Activated naive CD8-positive, alpha-beta T cell treated with anti-CD3 and anti-CD28 coated beads, Interleukin-2, amount 50 U/mL, for 16 hours (primary cell): ENCODE measurements at places on chromosomes 4 and X.

DNA sequence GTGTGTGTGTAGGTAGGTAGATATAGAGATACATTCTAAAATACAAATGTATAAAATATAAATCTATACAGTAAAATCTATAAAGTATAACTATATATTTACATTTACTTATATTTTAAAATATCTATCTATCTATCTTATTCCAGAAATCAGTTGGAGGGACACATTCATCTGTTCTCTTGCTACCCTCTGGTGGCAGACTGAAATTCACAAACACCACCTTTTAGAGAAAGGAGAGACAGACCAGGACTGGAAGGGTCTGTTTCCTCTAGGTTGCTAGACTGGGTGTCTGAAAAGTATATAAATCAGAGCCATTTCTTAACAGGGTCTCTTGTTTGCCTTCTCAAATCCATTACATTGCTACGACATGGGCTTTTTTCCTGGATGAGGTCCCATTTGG is 343.0 kb downstream of the OPHN1 start:
- DNase-seq = no peak

GRCh38 chr4:60682901-60683300 is 517.2 kb upstream of the ADGRL3 start:
- DNase-seq = no peak

- DNase-seq = no peak
These were observed 268.8 kb upstream of the RASGEF1B start for GRCh38 chr4:81740487-81740886.

DNA sequence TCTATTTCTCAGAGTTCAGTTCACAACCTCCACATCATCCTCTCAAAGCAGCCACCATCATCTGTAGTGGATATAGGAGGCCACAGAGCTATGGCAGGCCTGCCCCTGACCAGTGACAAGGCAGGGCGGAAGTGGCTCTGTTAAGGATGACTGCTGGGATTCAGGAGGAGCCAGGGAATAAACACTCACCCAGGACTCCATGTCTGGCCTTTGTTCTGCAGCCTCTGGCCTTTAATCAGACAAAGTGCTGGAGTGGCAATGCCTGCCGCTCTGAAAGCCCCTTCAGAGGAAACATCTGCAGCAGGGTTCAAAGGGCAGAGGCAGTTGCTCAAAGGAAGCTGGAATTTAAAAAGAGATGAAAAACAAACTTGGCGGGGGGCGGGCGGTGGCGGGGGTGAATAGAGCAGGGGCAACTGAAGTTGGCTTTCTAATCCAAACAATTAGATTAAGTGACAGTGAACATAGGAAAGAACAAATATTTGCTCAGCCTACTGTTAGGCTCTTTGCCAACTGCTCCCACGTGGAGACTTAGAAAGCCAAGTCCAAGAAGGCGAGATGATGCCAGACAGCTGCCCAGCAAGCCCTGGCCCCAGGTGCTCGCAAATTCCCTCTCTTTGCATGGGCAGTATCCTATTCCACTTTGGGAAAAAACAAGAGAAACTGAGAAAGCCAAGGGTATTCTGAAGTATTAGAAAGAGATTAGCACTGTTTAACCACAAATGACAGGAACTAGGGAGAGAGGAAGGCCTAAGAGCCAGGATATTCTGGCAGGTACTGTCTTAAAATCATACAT is 5.5 kb downstream of the MPP1 start:
- DNase-seq = no peak

DNA sequence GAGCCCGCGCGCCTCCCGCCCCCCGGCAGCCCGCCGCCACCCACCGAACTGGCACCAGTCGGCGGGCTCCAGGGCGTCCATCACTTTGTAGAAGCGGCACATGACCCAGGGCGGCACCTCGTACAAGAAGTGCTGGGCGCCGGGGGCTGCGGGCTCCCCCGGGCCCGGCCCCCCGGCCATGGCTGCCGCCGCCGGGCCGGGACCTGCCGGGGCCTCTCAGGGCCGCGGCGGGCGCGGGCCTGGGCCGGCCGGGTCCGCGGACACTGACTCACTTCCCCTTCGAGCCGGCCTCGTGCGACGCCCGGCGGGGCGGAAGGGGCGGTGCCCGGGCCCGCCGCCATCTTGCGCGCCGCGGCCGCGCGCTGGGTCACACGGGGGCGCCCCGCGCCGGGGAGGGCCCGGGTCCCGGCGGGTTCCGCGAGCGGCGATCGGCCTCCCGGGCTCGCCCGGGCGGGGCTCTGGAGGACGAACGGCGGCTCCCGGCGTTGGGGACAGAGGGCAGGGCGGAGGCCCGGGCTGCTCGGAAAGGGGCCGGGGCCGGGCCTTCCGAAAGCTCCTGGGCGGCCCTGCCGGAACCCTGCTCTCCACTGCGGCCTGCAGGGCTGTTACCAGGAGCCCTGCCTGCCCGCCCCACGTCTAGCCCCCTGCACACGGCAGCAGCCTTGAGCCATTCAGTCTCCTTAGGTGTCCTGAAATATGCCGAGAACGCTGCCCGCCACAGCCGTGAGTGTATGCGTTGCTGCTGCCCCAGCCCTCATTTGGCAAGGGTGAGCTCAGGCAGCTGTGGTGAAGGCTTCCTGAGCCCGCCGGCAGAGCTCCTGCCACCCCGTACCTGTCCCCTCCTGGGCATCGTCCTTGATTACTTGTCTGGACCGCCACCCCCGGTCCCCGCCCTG is at the start of gene IRAK1:
Gene IRAK1, minus strand, starts transcription at position 270 of the 896 bp plus-strand sequence. Its CDS starts 90 bp downstream, at position 180.
- no peak for DNase-seq

DNA sequence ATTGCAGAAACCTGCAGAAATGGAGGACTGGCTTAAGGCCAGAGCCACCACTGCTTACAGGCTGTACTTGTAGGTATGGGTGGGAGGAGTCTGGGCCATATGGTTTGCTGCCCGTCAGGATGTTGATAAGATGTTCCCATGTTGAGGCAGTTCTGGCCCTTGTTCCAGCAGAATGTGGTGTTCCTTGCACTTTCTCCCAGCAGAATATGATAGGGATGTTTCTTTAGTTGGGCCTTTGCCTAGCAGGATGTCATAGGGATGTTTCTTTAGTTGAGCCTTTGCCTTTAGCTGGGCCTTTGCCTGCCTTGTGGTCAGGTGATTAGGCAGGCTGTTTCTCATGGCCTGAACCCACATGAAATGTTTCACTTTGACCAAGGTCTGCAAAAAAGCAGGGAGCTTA is 139.1 kb upstream of the PAQR3 start:
- DNase-seq = no peak

- no peak for DNase-seq
These were observed 1.7 kb downstream of the TSPAN7 start for GRCh38 chrX:38563030-38563429.

DNA sequence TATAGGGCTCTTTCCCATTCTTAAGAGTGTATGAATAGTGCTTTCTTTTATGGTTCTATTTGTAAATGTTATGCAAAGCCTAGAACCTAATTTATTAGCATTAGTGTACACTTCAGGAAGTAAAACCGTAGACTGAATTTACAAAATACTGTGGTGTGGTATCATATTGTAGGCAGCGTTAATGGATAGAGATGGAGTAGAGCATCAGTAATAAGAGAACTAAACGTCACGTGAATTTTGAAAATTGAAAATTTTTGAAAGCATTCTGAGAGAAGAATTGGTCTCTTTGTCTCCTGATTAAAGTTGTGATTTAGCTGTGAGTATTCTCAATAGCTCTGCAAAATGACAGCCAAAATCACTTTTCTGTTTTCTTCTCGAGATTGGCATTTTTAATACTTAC is 2.9 kb downstream of the STIM2 start:
- no peak for DNase-seq

DNA sequence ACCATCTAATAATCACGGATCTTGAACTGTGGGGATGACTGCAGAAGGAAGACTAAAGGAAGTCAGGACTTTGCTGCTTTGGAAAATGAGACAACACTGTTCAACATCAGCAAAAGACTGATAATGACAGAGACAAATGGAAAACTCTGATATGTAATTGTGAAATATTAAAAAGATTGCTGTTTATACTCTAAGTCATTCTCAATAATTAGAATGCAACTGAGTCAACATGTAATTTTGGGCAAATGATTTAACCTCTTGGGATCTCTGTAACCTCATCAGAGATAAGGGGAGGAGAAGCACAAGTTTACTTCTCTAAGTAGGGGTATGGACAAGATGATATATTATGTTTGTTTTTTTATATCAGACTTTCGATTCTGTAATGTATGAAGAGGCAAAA is 121.9 kb downstream of the GASK1B start:
- no peak for DNase-seq
